Ammon's horn (tissue), 1 donor: ENCODE measurements at places on chromosomes 7 and 10.

GRCh38 chr7:27173511-27173955 lies 587 bp downstream of the HOXA10 start:
- DNase-seq = no peak

DNA sequence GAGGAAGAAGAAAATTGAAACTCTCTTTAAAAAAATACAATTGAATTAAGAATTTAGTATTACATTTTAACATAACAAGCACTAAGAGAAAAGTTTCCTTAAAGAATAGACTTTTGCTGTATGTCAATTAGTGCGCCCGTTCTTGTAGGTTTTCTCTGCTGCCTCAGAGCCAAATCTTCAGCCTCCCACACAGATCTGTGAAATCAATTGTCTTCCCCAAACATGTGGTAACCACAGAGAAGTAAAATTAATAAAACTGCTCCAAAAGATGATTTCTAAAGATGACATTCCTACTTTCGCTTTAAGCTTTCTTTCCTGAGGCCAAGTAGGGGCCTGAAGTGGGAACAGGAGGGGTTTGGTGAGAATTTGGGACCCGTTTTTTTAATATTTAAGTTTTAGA lies 113.2 kb upstream of the ADO start:
- DNase-seq = no peak

DNA sequence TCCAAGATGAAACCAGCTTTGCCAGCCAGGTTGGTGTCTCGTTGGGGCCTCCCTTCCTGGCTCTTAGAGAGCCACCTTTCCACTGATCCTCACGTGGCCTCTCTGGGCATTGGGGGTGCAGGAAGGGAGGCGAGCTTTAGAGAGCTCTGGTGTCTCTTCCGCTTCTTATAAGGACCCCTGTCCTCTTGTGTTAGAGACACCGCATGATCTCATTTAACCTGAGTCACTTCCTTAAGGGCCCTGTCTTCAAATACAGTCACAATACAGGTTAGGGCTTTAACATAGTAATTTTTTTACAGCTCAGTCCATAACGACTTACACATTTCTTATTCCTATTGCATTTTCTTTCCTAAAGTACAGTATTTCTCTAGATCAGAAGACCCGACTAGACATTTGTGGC lies 535.8 kb downstream of the SDK1 start:
- DNase-seq = no peak

GRCh38 chr7:47714669-47715607 lies 133.0 kb upstream of the TNS3 start:
- DNase-seq = no peak

- no peak for DNase-seq
Observed at GRCh38 chr10:1117651-1118050, 61.5 kb downstream of the WDR37 start.

- DNase-seq = no peak
Observed at GRCh38 chr7:12759151-12759550, 71.7 kb downstream of the ARL4A start.

- no peak for DNase-seq
Observed at GRCh38 chr7:99123571-99124033, 20.3 kb downstream of the SMURF1 start.

DNA sequence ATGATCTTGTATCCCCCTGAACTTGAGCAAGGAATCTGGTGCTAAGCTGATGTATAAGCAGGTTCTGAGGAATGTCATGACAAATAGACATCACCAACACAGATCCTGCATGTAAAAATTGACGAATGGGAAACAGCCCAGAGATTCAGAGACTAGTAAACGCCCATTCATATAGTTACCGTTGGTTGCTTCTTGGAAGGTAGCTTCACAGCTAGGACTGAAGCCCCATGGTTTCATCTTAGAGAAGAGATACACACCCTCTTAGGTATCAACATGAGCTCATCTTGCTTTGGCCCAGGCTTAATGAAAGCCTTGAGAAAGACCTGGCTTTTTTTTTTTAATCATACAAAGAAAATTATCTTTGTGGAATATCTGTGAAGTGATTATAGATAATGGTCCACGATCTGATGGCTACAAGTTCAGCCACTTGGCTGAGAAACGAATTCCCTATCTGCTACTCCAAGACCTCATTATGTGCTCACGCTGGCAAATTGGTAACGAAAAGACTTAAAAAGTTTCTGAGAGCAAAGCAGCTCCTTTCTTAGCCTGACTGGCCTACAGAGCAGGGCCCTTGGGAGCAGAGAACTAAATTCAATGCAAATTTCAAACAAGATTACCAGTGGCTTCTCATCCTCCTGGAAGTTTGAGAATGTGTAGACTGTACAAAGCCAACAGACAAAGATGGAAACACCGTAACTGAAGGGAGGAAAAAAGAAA lies 181.1 kb downstream of the NRP1 start:
- no peak for DNase-seq

DNA sequence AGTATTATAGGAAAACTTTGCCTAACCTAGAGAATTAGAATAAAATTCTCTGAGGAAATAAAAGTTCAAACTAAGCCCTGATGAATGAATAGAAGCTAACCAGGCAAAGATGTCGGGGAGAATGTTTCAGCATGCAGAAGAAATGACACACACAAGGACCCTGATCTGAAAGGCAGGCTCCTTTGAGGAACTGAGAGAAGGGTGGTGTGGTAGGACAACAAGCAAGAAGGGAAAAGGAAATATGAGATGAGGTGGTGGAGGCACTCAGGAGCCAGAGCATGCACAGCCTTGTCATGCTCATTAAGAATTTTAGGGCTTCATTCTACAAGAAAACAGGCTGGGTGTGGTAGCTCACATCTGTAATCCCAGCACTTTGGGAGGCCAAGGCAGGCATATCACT lies 90.6 kb downstream of the ARHGAP12 start:
- DNase-seq = no peak

- no peak for DNase-seq
Observed at GRCh38 chr7:55379285-55379684, 14.1 kb downstream of the LANCL2 start.

GRCh38 chr10:8051109-8051821 lies 3.2 kb upstream of the GATA3 start:
- no peak for DNase-seq

DNA sequence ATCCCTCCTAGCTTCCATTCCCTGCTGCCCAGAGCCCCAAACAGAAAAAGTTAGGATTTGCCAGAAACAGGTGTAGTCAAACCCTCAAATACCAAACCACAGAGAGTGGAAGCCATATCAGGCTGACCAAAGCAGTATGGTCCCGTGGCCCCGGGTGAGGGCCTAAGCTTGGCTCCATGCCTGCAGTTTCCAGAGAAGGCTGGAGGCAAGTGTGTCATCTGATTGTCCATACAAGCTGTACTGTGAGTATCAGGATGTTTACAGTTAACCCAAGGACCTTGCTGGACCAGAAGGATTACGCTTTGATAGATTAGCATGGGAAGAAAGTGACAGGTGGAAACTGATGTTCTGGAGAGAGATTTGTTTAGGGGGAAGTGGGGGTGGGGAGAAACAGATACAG lies 96.3 kb downstream of the PRKAG2 start:
- no peak for DNase-seq

GRCh38 chr7:52154382-52154781 lies 837.8 kb upstream of the COBL start:
- no peak for DNase-seq

GRCh38 chr7:47186316-47186715 lies 395.6 kb downstream of the TNS3 start:
- DNase-seq = peak; percentile 60

- no peak for DNase-seq
Observed at GRCh38 chr7:85595750-85596178, 408.9 kb upstream of the SEMA3D start.

DNA sequence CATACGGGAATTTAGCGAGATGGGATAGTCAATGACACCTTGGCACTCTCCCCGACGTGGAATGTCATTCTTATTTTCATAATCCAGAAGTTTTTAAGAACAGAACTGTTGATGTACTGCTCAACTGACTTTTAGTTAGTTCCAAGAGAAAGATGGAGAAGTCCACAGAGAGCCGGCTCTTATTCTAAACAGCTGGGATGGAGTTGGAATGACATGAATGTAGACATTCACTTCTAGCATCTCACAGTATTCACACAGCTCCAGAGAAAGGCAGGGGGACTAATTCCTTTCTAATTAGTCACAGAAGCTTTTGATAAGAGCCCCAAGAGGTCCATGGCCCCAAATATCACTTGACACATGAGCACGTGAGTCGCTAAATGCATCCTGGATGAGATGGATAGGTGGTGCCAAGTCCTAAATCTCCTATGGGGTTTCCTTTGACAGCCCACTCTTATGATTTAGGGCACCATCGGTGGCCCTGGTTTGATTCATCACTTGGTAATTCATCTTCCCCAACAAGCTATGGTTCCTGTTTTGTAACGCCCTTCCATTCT lies 420.3 kb upstream of the AUTS2 start:
- DNase-seq = no peak

DNA sequence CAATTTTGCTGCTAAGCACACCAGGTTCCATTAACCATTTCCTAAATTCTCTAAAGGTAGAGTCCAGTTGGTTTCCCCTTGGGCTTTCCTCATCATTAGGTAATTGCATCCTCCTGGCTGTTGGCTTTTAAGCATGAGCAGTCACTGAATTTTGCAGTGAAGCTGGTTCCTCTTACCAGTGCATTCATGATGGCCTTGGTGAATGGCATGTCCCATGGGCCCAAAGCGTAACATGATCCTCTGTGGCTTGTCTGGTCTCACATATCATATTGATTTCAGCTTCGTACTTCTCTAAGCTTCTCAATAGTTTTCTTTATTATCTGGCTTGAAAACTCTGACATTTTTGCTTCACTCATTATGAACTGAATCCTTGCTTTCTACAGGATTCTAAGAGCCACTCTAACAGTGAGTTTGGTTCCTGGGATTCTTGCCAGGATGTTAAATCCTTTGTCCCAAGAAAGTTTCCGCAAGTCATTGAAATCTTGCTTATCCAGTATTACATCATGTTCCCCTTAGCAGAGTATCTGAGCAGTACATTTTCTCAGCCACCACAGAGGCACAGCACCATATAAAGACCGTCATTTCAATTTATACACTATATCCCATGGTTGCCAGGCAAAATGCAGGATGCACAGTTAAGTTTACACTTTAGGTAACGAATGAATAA lies 134.2 kb downstream of the PTN start:
- no peak for DNase-seq

DNA sequence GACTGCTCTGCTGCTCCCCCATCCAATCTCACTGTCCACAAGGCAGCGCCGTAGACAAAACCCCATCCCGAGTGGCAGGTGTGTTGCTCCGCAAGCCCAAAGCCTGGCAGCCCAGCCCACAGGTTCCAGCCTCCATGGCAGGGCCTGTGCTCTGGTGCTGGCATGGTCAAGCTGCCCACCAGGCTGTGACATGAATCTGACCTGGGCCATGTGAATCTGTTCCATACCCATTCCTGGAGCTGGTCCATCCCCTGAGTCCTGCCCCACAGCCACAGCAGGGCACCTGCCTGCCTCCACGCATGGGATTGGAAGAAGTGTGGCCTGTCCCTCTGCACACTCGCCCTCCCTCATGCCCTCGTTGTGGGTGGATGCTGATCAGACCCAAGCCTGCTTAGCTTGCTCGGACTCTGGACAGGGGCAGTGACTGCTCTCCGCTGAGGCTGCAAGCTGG lies 128.8 kb downstream of the PTPN20 start:
- DNase-seq = no peak

- no peak for DNase-seq
Observed at GRCh38 chr10:112429654-112430230, 17.0 kb downstream of the ZDHHC6 start.

DNA sequence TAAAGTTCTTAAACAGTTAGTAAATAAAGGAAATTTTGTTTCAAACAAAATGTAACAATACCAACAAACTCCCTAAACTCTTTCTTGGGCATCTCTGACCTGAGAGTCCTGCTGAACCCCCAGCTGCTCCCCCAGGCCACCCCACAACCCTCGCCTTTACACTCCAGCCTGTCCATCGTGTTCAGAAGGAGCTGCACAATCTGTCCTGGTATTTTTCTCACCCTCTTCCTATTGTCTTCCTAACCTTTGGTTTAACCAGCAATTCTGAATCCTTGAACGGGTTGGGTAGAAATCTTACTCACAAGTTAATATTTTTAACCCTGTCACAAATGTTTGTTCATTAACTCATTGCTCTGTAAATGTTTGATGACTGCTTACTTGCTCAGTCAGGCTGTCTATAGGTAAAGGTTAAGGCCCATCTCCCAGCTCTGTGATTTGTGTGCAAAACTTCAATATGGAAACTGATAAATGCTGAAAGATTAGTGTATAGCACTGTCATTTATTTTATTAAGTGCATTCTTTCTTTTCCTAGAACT lies 16.8 kb downstream of the SFRP4 start:
- no peak for DNase-seq

DNA sequence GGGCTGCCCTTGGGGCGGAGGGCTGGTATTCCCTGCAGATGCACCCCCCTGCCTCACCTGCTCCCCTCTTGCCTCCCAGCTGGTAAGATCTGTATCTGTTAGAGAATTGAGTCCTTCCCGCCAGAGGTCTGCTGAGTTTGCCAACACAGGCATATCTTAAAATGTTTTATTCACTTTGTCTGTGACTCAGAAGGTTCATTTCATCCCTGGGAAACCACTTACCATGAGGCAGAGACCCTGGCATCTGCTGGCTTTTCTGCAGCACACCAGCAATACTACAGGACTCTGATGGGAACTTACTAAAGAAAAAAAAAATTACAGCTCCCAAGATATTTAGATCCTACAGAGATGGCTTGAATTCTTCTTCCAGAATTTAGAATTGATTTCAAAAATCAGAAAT lies 131.3 kb downstream of the PLPP4 start:
- no peak for DNase-seq

DNA sequence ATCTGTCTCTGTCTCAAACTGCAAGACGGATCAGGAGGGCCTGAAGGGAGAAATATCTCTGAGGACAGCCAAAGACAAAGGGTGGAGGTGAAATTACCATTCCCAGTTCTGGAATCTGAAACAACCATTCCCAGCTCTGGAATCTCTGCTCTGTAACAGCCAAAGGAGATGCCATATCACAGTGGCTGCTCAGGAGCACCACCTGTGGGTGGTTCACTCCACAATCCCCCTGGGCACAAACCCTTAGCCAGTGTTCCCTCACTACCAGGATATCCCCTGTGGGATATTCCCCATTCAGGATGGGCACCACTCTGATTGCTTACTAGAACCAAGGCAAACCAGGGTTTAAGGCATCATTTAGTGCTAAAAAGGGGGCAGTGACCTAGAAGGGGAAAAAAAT lies 199.0 kb downstream of the HTR7 start:
- DNase-seq = no peak

DNA sequence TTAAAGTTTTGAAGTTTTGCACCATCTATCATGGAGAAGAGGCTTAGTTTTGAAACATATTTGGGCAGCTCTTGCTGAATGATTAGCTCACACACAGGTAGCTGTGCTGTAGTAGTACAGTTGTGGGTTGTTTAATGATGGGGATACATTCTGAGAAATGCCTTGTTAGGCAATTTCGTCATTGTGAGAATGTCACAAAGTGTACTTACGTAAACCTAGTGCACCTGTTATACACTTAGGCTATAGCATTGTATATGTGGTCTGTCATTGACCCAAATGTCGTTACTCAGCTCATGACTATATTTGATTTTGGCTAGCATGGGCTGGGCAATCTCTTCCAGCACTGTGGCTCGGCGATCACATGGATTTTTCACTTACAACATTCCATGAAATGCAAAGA lies 247.2 kb upstream of the IGFBP3 start:
- no peak for DNase-seq

- DNase-seq = no peak
Observed at GRCh38 chr7:96686305-96686704, 23.3 kb downstream of the SEM1 start.
